ENCODE measurements at places on chromosomes 1 and 21. TPM values are rescaled to one million over a fixed set of nuclear protein-coding genes. Genes with fewer than 3 reads are reported as not detected.

KCNN3 gene
- total RNA-seq = 4.3 TPM

SLAMF8 gene
- not detected for total RNA-seq

SLC45A3 gene
- 5.1 TPM for total RNA-seq

EDARADD gene
- total RNA-seq = 1.7 TPM

RCAN3 gene
- total RNA-seq = 9.3 TPM

CAMK1G gene
- 4.3 TPM for total RNA-seq

SWT1 gene
- 9.1 TPM for total RNA-seq

OR2L3 gene
- not detected for total RNA-seq

- peak; percentile 47 for DNase-seq
Measured at GRCh38 chr1:210259561-210259960, 27.0 kb downstream of the SERTAD4 start.

DNA sequence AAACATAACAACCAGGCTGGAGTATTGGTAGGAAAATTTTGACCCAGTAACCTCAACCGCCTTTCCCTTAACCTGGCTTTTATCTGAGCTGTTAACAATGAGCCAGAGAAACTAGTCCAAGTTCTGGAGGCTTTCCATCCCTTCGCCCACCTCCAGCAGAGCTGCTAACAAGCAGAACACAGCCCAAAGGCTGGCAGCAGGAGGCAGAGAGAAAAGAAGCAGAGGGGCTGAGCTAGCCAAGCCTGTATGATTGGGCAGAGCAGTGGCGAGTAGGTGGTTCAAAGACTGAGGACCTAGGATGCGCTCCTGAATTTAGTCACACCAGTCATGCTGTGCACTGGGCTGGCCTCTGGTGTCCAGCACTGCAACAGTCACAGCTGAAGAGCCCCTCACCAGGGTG is 123.0 kb downstream of the TNR start:
- peak; percentile 9 for DNase-seq

GRCh38 chr1:145716641-145717345 is 2.5 kb upstream of the CD160 start:
- peak; percentile 19 for DNase-seq

GRCh38 chr1:30311749-30312148 is 411.6 kb downstream of the MATN1 start:
- DNase-seq = no peak

DNA sequence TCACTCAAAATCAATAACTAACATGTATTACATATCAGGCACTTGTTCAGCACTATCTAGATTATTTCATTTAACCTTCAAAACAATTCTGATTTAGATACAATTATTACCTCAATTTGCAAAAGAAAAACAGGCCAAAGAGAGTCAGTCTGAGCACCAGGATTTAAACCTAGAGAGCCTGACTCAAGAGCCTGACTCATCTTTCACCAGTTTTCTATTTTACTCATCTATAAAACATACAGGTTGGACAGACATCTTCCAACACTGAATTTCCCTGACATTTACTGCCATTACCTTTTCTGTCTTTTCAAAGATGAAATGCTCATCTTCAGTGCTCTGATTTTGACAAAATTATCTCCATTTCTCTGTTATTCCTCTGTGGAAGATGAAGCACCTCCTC is 116.5 kb downstream of the MRPL39 start:
- DNase-seq = no peak

- DNase-seq = no peak
Measured at GRCh38 chr1:41720861-41721410, 197.8 kb downstream of the HIVEP3 start.

GRCh38 chr1:62601457-62601856 is 4.1 kb downstream of the ANGPTL3 start:
- no peak for DNase-seq

GRCh38 chr1:183002797-183003196 is 20.4 kb upstream of the LAMC1 start:
- no peak for DNase-seq

GRCh38 chr1:160733898-160734297 is 5.1 kb upstream of the SLAMF7 start:
- no peak for DNase-seq
